ENCODE measurements at places on chromosomes 7 and 10.

DNA sequence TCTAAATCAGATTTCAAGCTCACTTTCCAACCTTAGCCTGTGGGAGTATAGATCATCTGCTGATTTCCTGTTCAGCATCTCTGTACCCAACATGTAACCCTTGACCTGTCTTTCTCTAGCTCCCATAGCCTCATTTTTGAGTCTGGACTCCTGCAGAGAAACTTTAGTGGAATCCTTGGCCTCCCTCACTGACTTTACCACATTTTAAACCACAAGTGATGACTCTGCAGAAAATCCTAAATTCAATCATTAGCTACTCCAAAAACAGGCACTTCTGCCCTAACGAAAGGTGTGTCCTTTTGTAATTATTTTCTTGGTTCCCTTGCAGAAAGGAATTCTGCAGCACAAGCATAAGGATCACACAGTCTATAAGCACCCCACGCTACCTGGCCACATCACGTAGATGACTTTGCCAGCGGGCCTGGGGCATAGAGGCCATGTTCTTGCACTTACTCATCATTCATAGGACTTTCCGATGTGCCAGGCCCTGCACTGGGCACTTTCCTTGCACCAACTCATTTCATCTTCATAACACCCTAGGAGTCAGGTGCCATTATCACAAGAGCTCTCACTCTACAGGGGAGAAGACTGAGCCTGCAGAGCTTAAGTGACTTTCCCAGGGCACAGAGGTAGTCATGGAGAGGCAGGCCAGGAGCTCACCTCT lies 57.2 kb upstream of the OPALIN start:
- no peak for DNase-seq

DNA sequence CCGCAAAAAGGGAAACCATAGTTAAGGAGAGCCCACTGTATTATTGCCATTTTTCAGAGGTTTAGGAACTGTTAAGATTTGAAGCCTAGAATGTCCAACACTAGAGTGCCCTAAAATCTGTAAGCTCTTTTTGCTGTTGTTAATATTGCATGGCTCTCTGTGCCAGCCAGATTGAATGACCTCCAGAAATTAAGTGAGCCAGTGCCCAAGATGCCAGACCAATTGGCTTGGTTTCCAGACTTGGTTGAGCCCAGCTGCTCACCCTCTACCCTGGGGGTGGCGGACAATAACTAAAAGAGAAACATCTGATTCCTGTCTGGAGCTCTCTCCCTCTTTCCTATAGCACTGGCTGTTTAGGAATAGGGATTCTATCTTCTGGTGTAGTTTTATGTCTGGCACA lies 340.1 kb downstream of the PHF14 start:
- DNase-seq, result no peak

DNA sequence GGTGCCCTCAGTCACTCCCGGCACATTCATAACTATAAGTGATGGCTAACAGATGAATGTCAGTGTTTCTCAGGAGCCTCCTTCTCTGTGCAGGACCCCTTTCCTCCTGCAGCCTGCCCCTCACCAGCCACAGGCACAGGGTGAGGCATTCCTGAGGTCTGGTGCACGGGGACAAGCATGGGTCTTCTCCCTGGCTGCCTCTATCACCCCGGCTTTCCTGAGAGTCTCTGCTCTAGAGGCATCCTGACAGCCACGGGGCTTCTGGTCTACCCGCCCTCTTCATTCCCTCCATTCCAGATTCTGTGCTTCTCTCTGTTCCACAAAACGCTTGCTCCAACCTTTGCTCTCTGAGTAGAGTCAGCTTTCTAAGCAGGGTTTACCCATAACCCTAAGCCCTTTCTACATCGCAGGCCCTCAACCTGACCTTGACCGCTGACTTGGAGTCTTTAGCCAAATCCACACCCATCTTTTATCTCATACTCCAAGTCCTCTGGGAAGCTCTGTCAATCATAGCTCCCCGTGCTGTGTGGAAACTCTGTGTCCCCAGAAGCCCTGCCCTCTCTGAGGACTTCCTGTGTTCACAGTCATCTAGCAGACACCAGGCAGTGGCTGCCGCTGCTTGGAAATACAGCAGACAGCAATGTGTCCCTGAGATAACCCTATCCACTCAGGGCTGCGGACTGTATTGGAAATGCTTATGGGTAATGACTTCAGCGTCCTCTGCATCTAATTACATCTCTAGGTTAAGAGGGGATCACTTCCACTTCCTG lies 159.0 kb downstream of the SFMBT2 start:
- DNase-seq, result no peak

DNA sequence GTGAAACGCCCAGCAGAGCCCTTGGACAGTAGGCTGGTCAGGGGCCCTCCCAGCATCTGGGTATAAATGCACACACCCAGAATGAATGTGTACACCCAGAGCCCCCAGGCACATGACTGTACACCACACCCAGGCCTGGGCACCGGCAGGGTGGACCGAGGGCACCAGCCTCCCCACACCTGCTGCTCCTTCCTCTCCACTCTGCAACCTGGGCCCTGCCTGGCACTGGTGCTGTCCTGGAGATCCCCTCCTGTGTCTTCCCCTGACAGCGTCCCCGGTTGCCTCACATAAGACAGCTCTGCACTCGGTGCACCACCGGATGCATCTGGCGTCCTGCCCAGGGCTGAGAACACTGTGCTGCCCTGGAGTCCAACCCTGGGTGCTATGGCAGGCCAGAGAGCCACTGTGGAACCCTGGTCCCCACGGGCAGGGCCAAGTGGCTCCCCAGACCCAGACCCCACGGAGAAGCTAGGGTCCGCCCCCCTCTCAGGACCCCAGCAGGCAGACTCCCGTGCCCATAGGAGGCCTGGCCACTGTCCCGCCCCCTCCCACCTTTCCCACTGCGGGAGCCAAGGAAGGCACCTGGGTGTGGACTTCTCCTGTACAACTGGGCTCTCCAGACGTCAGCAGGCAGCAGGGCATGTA lies 6.6 kb downstream of the RASGEF1A start:
- no peak for DNase-seq

- DNase-seq, result no peak
These were observed 24.5 kb upstream of the GRB10 start for GRCh38 chr7:50807026-50807730.

- no peak for DNase-seq
These were observed 130.1 kb upstream of the MDFIC start for GRCh38 chr7:114791771-114792170.

DNA sequence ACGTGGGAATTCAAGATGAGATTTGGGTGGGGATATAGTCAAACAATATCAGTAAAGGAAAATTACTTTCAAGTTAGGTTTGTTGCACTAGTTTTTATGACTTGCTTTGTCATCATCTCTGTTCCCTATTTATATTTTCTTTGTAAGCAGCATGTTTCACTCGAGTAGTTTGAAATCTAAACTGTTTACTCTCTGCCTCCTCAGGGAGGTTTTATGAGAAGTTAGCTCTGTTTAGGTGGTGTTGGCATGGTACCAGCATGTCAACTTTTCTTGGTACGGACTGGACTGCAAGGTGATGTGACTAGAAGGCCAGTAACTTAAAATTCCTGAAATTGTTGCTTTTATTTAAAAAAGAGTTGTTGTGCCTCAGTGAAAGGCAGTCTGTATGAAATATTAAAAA lies 59.2 kb upstream of the MTPN start:
- DNase-seq, result no peak

GRCh38 chr10:9579110-9579705 lies 1438.5 kb upstream of the CELF2 start:
- no peak for DNase-seq

GRCh38 chr7:133551466-133551865 lies 298.6 kb downstream of the EXOC4 start:
- no peak for DNase-seq

GRCh38 chr10:67011480-67011879 lies 85.6 kb downstream of the LRRTM3 start:
- no peak for DNase-seq

DNA sequence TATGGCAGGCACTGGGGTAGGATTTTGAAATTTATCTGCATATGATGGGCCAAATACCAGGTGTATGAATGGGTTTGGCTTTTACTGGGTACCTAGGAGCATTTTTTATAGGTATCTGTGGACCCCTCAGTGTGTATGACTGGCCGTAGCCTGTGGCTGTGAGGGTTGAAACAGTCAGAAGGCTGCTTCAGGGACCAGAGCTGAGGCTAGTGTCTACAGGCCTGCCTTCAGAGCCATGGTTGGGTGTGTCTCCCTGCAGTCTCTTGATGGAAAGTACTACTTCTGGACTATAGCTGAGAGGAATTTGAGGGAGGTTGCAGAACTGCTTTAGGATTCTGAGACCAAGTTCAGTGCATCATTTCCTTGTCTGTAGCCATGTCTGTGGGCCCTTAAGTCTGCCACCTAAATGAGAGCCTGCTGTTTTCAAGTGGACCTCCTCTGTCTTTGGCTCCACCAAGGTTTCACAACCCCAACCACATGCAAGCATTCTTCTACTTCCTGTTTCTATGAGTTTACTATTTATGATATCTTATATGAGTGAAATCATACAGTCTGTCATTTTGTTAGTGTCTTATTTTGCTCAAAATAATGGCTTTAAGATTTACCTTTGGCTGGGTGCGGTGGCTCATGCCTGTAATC lies 19.9 kb upstream of the ZNF138 start:
- no peak for DNase-seq

- DNase-seq, result no peak
These were observed 394.3 kb upstream of the PODXL start for GRCh38 chr7:131950758-131951157.

GRCh38 chr10:76738991-76739390 lies 898.6 kb downstream of the KCNMA1 start:
- no peak for DNase-seq

DNA sequence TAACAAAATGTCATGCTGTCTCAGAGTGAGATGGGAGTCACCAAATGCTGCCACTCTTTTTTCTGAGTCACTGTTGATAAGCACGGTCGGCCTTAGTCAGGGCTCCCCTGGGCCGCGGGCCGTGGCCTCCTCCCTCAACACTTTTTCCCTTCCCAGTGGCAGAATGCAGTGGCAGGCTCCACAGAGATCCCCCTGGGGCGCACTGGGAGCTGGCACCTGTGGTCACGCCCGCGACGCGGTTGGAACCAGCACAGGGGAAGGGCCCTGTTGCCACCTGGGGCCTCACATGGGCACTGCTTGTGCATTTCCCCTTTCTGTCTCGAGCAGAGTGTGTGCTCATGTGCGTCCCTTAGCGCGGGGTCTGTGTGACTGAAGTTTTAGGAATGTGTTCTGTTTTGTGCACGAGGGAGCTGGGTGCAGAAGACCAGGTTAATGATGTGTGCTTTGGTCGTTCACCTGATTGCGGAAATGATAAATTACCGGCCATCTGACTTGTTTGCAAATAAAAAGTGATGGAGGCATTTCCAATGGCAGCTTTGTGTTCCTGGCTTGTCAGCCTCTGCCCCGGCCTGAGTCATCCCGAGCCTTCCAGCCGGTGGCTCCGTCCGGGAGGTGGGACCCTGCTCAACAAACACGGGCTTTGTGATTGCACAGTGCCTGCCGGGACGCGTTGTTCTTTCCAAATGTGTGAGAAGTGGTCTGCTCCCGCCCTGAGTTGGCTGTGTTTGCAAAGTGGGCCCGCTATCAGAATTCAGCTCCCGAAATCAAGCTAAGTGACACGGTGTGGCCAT lies 100.7 kb downstream of the NKX6-2 start:
- DNase-seq, result no peak

- DNase-seq, result no peak
These were observed 11.0 kb downstream of the TWIST1 start for GRCh38 chr7:19106241-19107080.

- peak; percentile 13 for DNase-seq
These were observed 35.5 kb downstream of the LRMDA start for GRCh38 chr10:75466886-75467285.

- DNase-seq, result no peak
These were observed 555.0 kb downstream of the TNS3 start for GRCh38 chr7:47026780-47027361.

DNA sequence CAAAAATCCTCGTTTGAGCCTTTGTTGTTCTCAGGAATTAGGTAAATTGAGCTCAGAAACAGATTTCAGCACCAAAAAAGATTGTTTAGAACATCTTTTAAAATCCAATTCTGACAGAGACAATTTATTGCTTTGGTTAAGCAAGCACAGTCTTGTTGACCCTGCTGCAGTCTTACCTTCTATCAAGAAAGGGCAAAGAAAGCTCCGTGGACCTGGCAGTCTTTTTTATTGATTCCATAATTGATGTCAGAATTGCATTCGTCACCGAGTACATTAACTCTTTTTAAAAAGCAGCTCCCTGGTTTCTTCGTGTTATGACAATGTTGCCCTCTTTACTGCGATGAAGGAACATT lies 334.8 kb downstream of the FGFR2 start:
- no peak for DNase-seq

- DNase-seq, result no peak
These were observed 77.8 kb downstream of the NAMPT start for GRCh38 chr7:106206826-106207541.

- no peak for DNase-seq
These were observed 109.6 kb downstream of the KIF20B start for GRCh38 chr10:89810908-89811525.

GRCh38 chr7:116598861-116599260 lies 73.1 kb upstream of the MET start:
- DNase-seq, result no peak

GRCh38 chr7:29288181-29289091 lies 93.9 kb downstream of the CHN2 start:
- no peak for DNase-seq

GRCh38 chr7:107615910-107616680 lies 36.0 kb downstream of the BCAP29 start:
- no peak for DNase-seq

DNA sequence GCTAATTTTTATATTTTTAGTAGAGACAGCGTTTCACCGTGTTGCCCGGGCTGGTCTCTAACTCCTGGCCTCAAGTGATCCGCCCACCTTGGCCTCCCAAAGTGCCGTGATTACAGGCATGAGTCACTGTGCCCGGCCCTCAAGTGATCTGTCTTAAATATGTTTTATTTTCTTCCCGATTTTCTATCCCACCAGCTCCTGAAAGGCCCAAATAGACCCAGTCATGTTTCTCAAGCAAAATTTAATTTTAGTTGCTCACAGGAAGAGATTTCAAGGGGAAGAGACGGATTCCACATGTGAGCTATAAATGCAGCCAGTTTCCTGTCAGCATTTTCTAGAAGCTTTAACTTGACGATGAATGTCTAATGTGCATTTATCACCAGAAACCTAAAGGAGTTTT lies 12.0 kb downstream of the DENND10 start:
- no peak for DNase-seq

DNA sequence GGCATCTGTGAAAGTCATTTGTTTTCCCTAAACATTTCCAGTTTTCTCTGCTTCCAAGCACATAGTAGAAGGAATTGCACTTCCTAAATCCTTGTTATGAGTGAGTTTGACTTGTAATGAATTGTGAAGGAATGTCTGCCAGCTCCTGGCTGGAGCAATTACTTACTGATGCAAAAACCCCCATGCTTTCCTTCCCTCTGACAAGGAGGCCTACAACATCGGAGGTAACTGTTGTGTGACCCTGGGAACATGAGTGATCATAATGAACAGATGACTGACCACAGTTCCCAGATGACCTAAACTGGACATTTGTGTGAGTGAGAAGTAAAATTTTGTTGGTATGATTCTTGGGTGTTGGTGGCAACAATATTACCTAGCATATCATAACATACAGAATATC lies 21.4 kb upstream of the CPVL start:
- no peak for DNase-seq
